RKO (cell line): ENCODE measurements at places on chromosomes 16 and 17.
A peak's percentile ranks its signal among the peaks of the same experiment; 100 is the strongest.

DNA sequence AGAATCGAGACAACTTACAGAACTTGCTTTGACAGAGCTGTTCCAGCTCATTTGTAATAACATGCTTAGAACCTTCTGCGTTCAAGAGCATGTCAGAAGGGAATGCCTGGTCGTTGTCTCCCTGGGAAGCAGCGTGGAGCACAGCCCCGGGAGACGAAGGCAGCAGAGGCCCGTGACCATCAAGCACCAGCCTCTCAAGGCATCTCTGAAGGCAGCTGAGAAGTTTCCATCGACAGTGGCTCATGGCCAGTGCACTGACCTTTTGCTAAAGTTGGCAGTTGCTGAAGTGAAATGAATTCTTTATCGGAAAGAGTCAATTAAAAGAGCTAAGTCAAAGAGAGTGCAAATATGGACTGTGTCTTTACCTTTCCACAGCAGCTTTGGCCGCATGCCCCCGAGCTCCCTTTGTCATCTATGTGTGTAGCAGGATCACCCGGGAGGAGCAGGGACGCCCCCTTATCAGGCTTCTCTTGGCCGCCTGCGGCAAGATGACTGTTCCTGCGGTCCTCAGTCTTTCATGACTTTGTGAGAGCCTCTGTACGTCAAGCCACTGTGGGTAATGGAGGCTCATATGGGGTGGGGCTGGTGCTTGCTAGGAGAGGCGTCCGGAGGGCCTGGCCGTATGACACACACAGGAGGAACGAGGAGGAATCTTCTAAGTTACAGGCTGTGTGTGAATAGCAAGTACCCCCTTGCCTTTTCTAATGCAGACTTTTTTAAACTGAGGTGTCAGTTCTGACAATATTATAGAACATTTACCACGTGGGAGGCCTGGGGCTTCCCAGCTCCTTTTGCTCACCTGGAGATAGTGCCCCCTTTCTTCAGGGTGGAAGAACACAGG lies 54.2 kb downstream of the LDHD start:
- no peak for DNase-seq

- DNase-seq, result no peak
Observed at GRCh38 chr16:68737046-68737729, at the start of gene CDH1. Gene CDH1 (plus strand): TSS chr16:68737292. CDS start chr16:68737416, 124 bp downstream.

- DNase-seq, result no peak
Observed at GRCh38 chr16:47524007-47524405, 62.9 kb downstream of the PHKB start.

GRCh38 chr17:37506678-37507077 lies 17.0 kb downstream of the DUSP14 start:
- peak; percentile 60 for DNase-seq

DNA sequence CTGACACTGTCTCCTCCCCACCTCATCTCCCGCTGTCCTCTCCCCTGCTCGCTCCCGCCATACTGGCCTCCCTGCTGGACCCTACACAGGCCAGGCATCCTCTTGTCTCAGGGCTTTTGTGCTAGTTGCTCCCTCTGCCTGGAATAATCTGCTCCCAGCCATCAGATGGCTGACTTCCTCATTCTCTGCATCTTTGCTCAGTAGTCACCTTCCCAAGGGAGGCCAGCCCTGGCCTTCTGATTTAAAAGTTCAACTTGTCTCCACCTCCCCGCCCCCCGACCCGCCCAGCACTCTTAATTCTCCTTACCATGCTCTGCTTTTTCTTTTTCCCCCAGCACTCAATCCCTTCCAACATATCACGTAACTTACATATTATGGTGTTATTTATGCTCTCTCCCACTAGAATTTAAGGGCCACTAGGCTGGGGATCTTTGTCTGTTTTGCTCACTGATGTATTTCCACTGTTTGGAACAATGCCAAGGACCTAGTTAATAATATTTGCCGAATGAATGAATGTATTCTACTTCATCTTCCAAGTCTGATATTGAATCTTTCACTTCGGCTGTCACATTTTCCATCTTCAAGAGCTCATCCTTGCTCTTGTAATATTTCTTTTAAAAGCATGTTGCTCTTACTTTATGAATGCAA lies 178.3 kb downstream of the CDK5R1 start:
- no peak for DNase-seq

GRCh38 chr17:48308581-48308980 lies 121.4 kb downstream of the SKAP1 start:
- no peak for DNase-seq

- DNase-seq, result peak; percentile 93
Observed at GRCh38 chr17:75113798-75114551, 4.2 kb downstream of the ARMC7 start.

GRCh38 chr17:82517230-82517865 lies 2.2 kb upstream of the FOXK2 start:
- no peak for DNase-seq

- no peak for DNase-seq
Observed at GRCh38 chr17:67520252-67520906, 143.3 kb downstream of the PITPNC1 start.
